ENCODE measurements at places on chromosomes 11 and 22.
A peak's percentile ranks its signal among the peaks of the same experiment; 100 is the strongest.

DNA sequence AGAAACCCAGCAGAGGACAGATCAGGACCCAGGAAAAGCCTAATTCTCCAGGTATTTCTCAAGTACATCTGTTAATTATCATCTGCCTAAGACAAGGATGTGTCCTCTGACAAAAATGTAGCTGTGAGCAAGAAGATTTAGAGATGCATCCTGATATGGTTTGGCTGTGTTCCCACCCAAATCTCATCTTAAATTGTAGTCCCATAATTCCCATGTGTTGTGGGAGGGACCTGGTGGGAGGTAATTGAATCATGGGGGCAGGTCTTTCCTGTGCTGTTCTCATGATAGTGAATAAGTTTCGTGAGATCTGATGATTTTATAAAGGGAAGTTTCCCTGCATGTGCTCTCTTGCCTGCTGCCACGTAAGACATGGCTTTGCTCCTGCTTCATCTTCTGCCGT, 381.8 kb downstream of the BUD13 start:
- no peak for DNase-seq

GRCh38 chr11:132114185-132114584, 743.8 kb downstream of the NTM start:
- DNase-seq, result no peak

GRCh38 chr11:110159476-110159875, 66.3 kb downstream of the ZC3H12C start:
- no peak for DNase-seq

- DNase-seq, result no peak
Observed at GRCh38 chr11:13109616-13110015, 100.5 kb downstream of the RASSF10 start.

DNA sequence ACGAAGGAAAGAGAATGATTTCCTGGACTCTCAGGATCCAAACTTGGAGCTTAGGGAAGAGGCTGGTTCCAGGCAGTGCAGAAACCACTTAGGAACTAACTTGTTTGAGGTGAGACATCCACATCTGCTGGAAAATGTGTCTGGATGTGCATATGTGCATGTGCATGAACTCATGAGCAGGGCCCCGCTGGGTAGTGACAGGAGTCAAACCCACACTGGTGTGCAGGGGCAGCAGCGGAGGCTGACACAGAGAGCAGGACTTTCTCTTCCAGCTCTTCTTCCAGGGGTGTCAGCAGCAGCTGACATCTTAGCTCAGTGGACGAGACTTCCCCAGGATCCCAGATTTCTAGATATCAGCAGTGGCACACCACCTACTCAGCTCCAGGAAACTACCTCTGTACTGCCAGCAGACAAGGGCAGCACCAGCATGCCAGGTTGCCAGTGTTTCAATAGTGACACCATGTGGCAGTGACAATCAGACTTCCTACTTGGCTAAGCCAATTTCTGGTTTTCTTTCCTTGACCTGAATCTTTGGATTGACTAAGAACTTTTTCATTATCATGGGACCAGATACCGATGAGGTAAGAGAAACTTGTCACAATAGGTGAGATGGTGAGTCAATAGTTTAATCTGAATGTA, 227.5 kb upstream of the ZC3H12C start:
- DNase-seq, result no peak

- DNase-seq, result no peak
Observed at GRCh38 chr11:122276221-122276620, 160.2 kb upstream of the BLID start.

- DNase-seq, result peak; percentile 53
Observed at GRCh38 chr22:25334162-25334490, 114.7 kb downstream of the CRYBB2 start.

Measured in CD4-positive, alpha-beta T cell treated with Interleukin-6 for 4 hours (primary cell).